ENCODE measurements at places on chromosomes 12 and 14.

- DNase-seq = no peak
Measured at GRCh38 chr14:104477666-104478380, 101.7 kb upstream of the C14orf180 start.

DNA sequence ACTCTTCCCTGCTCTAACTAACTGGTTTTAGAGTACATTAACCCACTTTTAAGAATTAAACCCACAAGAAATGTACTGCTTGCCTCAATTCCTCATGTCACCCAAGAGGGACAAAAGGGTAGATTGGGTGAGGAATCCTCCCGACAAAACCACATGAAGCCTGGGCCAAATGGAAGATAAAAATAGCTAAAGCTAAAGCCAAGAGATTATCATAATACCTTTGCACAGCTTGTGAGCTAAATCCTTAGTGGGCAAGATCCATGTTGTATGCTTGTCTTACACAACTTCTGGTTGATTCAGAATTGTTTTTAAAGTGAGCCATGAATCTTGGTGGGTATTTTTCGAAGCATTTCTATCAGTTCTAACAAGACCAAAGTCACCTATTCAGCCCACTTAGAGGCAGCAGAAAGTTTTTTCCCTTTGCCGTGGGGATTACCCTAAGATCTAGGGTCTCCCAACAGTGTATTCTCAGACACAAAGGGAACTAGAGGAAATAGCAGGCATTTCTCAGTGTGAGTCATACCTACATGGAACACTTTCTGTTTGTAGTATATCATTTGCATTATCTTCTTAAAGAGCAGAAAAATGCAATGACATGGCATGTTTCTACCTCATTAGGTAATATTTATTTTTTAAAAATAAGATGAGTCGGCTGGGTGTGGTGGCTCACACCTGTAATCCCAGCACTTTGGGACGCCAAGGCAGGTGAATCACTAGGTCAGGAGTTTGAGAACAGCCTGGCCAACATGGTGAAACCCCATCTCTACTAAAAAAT is 616.6 kb downstream of the KCNH5 start:
- DNase-seq = no peak

DNA sequence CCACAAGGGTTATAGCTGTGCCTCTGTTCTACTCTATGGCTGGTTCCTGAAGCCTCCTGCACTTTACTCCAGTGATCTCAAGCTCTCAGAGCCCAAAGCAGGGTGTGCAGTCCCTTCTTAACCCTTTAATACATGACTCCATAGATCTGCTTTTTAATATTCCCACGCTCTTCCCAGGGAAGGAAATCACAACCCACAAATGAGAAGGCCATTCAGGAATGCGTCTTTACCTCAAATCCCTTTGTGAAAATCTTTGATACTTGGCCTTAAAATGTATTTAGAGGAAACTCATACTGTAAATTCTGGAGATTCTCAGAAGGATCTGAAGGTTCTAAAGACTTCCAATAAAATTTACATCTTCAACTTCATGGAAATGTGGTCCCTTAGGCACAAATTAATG is 17.0 kb downstream of the NID2 start:
- DNase-seq = no peak

GRCh38 chr14:102496958-102497744 is 12.4 kb downstream of the ANKRD9 start:
- DNase-seq = no peak

All from stimulated activated CD4-positive, alpha-beta T cell treated with anti-CD3 and anti-CD28 coated beads, Interleukin-1b, Interleukin-23, amount 100 ng/mL, for 4 hours (primary cell).